H54 (cell line): ENCODE measurements at places on chromosomes 3 and 15.

DNA sequence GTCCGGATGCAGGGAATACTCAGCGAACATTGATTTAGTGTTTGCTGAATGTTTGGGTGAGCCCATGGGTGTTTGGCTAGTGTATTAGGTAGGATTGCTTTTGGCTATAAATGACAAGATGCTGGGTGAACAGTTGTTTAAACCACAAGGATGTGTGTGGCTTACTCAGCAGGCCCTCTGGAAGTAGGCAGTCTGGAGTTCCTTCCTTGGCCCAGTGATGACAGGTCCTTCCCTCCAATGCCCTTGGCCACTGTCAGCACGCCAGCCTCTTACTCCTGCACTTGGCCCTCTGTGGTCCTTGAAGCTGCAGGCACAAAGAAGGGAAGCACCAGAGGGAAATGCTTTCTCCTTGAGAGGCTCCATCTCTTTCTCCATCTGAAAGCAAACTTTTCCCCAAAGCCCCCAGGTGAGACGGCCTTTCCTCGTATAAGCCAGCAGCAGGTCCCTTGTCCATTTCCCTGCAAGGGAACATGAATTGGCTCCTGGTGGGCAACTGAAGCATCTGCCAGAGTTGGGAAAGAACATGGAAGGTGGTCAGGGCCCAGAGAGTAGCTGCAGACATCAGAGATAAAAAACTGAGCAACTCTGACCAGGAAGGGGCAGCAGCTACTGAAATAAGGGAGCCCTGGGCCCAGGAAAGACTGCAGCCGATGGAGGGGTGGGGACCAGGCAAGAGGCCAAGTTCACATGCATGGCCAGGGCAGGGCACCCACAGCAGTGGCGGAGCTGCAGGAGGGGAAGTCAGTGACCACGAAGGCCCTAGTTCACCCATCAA is 105.0 kb downstream of the TPRA1 start:
- DNase-seq: no peak

- no peak for DNase-seq
Observed at GRCh38 chr15:51846463-51847230, 17.2 kb downstream of the TMOD3 start.

- no peak for DNase-seq
Observed at GRCh38 chr3:156818273-156818651, 7.9 kb upstream of the LEKR1 start.

DNA sequence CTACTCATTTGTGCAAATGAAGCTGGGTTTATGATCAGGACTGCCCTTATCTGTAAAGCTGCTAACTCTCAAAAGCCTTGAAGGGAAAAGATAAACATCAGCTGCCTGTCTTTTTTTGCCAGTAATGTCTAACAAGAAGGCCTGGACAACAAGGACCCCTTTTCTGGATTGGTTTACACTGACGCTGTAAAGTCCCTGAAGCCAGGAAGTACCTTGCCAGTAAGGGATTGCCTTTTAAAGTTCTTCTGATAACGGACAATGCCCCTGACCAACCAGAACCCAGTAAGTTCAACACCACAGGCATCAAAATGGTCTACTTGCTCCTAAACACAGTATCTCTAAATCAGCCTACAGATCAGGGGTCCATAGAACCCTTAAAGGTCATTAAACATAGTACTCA is 178.0 kb downstream of the PCCB start:
- no peak for DNase-seq
